ENCODE measurements at places on chromosomes 5 and 9.
A peak's percentile ranks its signal among the peaks of the same experiment; 100 is the strongest.

GRCh38 chr9:3528451-3528850 lies 2.6 kb upstream of the RFX3 start:
- no peak for DNase-seq

DNA sequence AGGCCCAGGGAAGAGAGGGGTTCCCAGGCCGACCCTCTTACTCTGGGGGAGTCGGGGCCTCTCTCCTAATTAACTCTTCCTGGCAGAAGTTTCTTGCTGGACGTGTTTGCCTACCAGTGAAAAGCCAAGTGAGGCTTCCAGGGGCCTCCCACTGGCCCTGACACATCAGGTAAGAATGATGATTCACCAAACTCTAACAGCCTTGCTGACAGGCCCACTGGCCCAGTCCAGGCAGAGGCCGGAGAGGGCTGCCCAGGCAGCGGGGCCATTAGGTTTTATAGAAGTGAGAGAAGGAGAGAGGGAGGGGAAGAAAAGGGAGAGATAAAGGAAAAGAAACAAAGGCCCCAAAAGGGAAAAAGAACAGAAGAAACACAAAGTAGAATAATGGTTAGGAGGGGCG lies 50.8 kb upstream of the FOXE1 start:
- no peak for DNase-seq

DNA sequence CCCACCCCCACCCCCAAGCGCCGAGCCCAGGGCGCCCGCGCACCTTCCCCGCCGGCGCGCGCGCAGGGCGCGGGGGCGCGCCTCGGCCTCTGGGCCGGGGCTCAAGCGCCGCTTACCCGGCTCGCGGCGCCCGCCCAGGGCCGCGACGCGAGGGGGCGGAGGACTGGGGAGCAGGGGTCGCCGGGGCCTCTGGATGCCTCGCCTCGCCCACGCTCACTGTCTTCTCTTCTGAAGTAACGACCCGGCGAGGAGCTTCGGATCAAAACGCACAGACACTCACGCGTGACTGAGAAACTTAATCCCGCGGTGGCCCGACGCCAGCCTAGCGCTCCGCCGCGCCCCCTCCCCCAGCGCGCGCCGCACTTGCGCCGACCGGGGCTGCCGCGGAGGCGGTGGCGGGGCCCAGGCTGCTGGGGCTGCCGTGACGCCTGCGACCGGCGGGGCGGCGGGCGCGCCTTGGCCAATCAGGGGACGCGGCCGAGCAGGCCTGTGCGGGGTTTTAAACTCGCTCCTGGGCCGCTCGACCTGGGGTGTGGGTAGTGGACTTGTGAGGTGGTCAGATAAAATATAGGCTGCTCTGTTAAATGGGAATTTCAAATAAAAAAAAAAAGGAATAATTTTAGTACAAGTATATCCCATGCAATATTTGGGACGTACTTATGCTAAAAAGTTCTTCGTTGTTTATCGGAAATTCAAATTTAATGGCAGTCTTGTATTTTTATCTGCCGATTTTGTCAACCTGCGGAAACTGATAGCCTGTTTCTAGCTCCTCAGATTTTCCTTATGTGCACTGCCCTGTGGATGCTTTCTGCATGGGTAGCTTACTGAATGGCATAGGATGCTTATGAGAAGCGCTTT lies at the start of gene MPDZ:
MPDZ (minus strand) TSS at position 409 of the 858 bp plus-strand sequence. CDS start 29,377 bp downstream, outside the sequence.
- DNase-seq = no peak

GRCh38 chr5:89255845-89256463 lies 373.0 kb upstream of the MEF2C start:
- peak; percentile 30 for DNase-seq

- DNase-seq = no peak
Measured at GRCh38 chr9:12862611-12863410, 88.0 kb downstream of the LURAP1L start.

GRCh38 chr9:108074900-108075299 lies 585.3 kb upstream of the KLF4 start:
- no peak for DNase-seq

DNA sequence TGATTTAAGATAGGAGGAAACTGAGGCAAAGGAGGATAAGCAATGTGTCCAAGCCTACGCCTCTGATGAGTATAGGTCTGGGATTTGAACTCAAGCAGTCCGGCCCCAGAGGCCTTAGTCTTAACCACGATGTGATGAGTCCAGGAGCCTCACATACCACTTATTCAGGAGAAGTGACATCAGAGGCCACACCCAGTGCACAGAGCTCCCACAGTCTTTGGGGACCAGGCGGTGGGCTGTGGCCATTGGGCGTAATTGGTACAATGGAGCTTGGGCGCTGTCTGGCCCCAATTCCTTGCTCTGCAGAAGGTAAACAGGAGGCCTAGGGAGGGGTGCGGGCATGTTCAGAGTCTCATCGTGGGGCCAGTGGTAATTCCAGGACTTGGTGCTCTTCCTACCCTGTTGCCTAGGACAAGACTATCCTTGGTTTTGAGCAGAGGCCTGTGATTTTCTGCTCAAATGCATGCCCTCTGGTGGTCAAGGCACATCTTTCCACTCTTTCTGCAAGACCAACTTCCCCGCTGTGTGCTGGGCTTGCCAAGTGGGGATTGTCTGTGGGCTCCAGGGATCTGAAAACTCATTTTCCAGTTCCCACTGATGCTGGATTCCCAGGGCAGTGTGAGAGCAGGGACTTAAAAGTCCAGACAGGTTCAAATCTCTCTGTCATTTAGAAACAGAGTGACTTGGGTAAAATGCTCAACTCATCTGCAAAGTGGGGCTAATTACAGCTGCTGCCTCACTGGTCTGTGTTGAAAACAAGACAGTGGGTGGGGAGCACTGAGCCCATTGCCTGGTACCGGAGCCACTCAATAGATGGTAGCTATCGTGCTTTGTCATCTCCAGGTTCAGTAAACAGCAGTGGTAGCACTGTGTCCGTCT lies 15.8 kb downstream of the NDST1 start:
- DNase-seq = peak; percentile 63

DNA sequence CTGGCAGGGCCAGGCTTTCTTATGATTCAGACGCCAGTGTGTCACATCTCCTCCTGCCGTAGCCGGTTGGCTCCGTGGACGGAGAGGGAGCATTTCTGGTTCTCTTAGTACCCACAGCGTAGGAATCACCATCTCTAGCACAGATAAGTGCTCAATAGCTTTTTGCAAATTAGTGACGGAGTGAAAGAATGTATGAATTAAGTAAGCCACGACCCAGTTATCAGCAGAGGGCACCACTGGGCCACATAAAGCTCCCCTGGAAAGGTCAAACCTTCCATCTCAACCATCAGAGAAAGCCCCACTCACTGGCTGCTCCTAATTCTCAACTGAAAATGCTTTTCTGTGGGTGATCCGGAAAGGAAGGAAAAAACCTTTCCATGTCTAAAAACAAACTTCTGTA lies 317.0 kb upstream of the ADCY2 start:
- DNase-seq = no peak

- DNase-seq = no peak
Measured at GRCh38 chr5:139637438-139638089, 10.6 kb upstream of the CXXC5 start.

GRCh38 chr9:93170571-93170970 lies 13.4 kb upstream of the WNK2 start:
- DNase-seq = no peak

GRCh38 chr5:137370096-137371071 lies 128.7 kb downstream of the SPOCK1 start:
- DNase-seq = no peak

DNA sequence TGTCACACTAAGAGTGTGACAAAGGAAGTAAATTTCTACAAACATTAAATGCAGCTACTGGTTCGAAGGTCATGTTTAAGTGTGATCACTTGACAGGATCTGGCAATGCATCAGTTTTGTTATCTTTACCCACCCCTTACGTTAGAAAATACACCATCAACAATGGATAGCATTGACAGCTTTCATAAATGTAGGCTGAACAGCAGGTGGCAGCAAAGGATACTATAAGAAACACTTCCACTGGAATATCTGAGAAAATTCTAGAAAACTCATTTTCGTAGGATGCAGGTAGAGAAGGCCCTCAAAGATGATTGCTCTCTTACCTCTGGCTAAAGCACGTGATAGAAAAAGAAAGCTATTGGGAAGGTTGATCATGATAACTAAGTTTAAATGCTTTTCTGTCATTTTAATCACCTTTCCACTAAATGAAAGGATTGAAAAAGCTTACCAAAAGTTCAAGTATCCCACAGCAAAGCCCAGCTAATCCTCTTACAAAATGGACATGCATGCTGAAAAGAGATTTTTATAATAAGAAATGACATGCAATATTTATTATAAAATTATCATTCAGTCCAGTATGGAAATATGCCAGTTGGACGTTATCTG lies 292.5 kb downstream of the PARP8 start:
- peak; percentile 8 for DNase-seq

Measured in AG04450 (cell line).